ENCODE measurements at places on chromosomes 16 and 17. TPM values are rescaled to one million over a fixed set of nuclear protein-coding genes. Genes with fewer than 3 reads are reported as not detected.

Gene EEF2K
- polyA plus RNA-seq: 14.3 TPM

Gene TNFSF13
- 13.6 TPM for polyA plus RNA-seq

DNA sequence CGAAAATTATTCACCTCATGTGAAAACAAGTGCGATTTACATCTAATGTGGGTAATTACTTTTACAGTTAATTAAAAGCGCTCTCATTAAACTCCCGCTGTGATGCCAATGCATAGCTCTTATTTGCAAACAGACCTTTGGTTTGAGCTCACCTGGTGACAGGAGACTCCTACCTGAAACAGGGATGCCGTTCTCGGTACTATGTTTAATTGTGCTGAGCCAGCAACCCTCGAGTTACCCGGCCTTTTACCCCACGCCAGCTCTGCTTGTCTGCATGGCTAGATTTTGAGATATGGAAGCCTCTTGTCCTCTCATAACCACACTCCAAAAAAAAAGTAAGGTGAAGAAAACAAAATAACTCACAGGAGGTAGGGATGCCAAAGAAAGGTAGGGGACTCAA, 690.4 kb upstream of the RBFOX1 start:
- no peak for DNase-seq

- no peak for DNase-seq
Observed at GRCh38 chr17:70810609-70811008, 641.3 kb downstream of the KCNJ2 start.

Data from left renal cortex interstitium (tissue), 4 donors.